Kasumi-1 (cell line): ENCODE measurements at places on chromosomes 1 and 21.

- DNase-seq: no peak
Observed at GRCh38 chr1:1058088-1058905, 15.8 kb downstream of the RNF223 start.

DNA sequence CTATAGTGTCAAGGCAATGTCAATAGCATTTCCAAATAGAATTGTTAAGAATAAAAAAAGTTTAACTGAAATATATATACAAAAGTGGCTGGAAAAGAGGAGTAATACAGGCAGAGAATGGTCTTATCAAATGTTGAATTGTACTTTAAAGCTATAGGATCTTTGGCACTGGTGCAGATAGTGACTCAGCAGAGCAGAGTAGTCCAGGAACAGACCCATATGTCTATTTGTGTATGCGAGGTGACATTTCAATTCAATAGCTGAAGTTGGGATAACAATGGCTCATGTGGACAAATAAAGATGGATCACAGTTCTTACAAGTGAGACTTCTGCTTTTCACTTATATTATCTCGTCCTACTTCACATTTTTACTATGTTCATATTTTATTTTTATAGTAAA lies 543.0 kb upstream of the B3GALT2 start:
- no peak for DNase-seq

- DNase-seq: peak; percentile 10
Observed at GRCh38 chr1:116667575-116668105, at the start of gene IGSF3. TSS of gene IGSF3 (minus strand) at chr1:116667733. CDS start at chr1:116666326, 1,407 bp downstream.

- peak; percentile 93 for DNase-seq
Observed at GRCh38 chr1:224615861-224616755, at the start of gene CNIH3. TSS of gene CNIH3 (plus strand) at chr1:224616317. CDS start at chr1:224617175, 858 bp downstream.

DNA sequence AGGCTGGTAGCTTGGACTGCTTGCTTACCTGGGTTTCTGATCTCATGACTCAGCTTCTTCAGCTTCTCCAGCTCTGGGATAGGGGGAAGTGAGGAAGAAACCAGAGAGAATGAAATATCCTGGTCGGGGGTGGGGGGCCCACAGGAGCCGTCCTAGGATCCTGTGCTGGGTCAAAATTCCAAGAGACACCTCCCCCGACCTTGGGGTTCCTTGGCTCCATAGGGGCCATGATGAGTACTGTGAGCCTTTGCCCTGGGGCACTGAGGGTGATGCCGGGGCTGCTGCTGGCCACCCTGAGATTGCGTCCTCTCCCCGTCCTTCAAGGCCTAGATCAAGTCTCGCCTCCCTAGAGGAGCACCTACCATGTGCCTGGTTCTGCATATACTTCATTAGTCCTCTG lies 40.0 kb downstream of the MYOM3 start:
- no peak for DNase-seq

GRCh38 chr1:180228648-180229482 lies 1.2 kb upstream of the LHX4 start:
- DNase-seq: no peak

GRCh38 chr1:203711251-203712007 lies 53.6 kb upstream of the LAX1 start:
- no peak for DNase-seq

- peak; percentile 36 for DNase-seq
Observed at GRCh38 chr1:203038217-203038741, 12.0 kb downstream of the PPFIA4 start.

- no peak for DNase-seq
Observed at GRCh38 chr1:168762473-168762872, 33.5 kb upstream of the DPT start.

DNA sequence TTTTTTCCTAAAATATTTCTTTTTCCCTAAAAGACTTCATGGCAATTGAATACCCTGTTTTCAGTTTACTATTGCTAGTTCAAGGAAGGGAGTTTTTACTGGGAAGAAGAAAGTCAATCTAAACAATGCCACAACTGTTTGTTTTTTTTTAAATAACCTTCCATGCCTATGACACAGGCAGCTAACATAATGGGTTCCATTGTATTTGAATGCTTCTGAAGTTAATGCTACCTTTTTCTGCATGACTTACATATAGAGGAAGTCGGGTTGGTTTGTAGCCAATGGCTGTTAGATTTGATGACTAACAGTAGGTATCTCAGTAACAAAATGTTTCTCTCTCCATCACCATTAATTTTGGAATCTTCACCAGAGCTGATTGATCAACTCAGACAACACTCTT lies 134.0 kb downstream of the KIF26B start:
- no peak for DNase-seq

DNA sequence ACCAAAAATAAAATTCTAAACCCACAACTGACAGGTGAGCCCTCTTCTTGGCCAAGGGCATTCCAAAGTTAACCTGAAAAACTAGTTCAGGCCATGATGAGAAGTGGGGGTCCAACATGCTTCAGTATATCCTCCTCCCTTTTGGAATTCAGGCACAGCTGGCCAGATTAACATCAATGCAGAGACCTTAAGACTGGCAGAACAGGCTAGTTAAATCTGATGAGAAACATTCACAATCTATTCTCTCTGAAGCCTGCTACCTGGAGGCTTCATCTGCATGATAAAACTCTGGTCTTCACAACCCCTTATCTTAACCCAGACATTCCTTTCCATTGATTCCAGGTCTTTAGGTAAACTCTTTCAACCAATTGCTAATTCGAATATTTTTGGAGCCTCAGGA lies 26.7 kb upstream of the ZBTB8B start:
- DNase-seq: no peak

- no peak for DNase-seq
Observed at GRCh38 chr1:41800311-41800829, 118.4 kb downstream of the HIVEP3 start.

- DNase-seq: peak; percentile 50
Observed at GRCh38 chr1:175725684-175726083, 17.7 kb downstream of the TNR start.

DNA sequence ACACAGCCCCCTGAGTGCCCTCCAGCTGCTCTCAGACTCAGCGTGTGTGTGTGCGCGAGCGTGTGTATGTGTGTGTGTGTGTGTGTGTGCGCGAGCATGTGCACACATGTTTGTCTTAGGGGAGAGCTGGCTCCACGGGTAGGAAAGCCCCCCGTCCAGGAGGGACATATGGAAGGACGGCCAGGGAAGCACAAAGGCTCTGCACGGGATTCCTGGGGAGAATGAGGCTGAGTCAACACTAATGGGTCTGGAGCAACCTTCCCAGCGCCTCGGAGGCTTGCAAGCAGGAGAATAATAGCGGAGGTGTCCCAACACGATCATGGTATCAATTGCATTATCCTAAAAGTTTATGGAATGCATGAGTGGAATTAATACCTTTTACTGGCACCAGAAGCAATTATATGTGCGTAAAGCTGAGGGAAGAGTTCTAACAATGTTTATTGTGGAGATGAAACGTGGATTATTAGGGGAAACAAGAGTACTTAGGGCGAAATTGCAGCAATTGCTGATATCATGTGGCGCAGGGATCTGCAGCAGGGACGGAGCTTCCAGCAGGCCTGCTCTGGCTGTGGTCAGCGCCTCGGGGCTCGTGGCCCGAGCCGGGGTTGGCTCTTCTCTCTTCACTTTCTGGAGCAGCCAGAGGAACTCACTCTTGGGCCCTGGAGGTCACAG lies 40.3 kb upstream of the CCDC27 start:
- no peak for DNase-seq

DNA sequence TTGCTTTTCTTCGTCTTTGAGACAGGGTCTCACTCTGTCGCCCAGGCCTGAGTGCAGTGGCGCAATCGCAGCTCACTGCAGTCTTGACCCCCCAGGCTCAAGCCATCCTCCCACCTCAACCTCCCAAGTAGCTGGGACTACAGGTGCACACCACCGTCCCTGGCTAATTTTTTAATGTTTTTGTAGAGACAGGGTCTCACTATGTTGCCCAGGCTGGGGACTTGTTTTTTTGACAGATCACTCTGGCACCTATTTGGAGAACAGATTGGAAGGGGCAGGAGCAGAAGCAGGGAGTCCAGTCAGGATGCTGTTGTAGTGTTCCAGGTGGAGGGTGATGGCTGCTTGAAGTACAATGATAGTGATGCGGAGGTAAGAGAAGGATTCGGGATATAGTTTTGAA lies 12.7 kb upstream of the KDM4A start:
- DNase-seq: no peak

DNA sequence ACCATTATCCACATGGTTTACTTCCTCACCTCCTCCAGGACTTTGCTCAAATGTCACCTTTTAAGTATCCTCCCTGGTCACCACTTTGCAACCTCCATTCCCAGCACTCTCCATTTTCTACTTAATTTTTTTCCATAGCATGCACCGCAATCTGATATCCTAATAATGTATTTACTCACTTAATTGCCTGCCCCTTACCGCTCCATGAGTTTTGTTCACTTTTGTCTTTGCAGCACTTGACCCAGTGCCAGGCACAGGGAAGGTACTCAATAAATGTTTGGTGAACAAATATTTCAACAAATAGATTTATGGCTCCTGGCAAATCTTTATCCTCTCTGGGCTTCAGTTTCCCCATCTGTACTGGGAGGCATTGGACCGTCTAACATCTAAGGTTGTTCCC lies 53.6 kb downstream of the UBE2T start:
- no peak for DNase-seq

- DNase-seq: no peak
Observed at GRCh38 chr1:234734869-234735268, 124.9 kb upstream of the IRF2BP2 start.

DNA sequence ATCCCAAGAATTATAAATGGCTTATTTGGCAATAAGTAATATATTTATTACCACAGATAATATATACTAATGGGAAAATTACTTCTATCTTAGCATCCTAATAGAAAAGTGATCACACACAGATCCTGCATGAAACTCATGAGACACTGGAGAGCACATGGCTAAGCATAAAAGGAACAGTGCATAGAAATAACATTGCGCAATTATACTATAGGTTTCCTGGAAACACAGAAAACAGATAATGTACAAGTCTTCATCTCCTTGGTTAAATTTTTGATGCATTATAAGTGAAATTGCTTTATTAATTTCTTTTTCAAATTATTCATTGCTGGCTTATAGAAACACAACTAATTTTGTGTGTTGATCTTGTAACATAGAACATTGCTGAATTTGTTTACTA lies 210.4 kb downstream of the USH2A start:
- no peak for DNase-seq

- DNase-seq: no peak
Observed at GRCh38 chr21:35284199-35284598, 235.1 kb upstream of the RUNX1 start.

DNA sequence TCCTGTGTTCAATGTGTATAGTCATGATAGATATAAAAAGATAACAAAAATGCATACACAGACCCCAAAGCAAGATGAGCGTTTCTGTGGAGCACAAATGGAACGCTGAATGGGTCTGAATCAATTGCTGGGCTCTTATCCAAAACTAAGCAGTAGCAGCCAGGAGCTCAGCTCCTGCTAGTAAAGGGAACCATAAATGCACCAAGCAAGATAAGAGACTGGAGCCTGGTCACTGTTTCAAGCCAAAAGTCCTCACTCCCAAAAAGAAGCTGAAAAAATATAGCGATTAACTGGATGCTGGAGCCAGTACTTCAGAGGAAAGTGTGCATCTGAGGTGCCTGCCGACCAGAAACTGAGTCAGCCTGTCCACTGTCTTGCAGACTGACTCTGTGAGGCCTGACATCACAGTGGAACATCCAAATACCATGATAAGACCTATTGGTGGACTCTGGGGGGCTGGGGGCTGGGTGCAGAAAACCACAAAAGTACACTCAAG lies 68.9 kb downstream of the LRRC8C start:
- no peak for DNase-seq

GRCh38 chr1:74728736-74729135 lies 4.1 kb downstream of the CRYZ start:
- DNase-seq: no peak

GRCh38 chr1:58812468-58812867 lies 28.6 kb upstream of the JUN start:
- no peak for DNase-seq

DNA sequence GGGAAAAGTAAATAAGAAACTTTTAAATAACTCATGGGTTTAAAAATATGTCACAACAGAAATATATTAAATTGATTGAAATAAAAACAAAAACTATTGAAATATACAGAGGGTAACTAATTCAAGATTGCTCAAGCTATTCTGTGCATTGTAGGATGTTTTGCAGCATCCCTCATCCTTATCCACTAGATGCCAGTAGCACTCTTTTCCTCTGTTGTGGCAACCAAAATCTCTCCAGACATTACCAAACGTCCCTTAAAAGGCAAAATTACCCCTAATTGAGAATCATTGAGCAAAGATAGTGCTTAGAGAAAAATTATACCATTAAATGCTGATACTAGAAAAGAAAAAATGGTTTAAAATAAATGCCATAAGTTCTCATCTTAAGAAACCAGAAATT lies 682.6 kb downstream of the RWDD3 start:
- DNase-seq: peak; percentile 57

GRCh38 chr1:94538243-94538827 lies 3.2 kb downstream of the F3 start:
- DNase-seq: no peak

DNA sequence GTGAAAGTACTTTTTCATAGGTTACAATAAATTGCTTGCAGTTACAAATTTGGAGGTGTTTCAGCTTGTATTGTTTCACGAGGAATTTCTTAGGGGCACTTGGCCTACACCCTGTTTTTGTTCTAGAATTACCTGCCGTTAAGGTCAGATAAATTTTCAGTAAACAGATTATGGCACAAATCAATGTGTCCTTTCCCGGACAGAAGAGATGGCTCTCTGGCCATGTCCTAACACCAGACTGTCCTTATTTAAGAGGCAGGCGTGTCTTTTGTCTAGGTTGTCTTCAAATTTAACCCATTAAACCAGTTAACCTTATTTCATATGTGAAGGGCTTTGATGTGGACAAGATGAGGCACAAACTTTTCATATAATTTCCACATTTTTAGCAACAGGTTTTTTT lies 243.4 kb downstream of the SDCCAG8 start:
- DNase-seq: no peak

DNA sequence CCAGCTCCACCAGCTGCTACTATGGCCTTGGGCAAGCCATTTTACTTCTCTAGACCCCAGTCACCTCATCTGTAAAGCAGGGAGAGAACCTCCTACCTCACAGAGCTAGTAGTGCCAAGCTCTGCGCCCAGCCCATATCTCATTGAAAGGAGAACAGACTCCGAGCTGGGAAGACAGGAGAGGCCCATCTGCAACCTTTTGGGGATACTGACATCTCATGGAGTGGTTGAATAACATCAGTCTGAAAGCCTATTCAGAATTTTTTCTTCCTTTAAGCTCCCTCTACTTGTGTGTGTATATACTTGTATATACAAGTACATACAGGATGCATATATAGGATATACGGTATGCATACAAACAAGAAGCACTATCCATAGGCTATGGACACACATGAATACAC lies 279.5 kb upstream of the POU3F1 start:
- DNase-seq: no peak

DNA sequence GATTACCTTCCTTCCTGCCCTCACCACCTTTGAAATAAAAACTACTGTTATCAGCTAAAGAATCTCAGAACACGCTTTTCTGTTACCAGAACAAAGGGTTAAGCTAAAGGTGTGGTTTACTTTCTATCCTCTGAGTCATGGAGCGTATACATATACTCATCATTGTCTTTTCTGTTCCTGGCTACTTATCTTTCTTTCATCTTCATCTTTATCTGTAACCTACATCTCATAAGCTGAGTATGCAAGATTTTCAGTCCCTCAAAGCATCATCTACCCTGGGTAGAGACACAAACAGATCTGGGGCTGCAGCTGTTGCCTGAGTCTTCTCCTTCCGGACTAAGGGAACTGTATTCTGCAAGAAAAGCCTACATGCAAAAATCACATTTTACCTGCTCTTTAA lies 75.6 kb downstream of the LMO4 start:
- no peak for DNase-seq
